Left ventricle myocardium superior (tissue), 1 donor: ENCODE measurements at places on chromosomes 7 and 10. TPM values are rescaled to one million over a fixed set of nuclear protein-coding genes. Genes with fewer than 3 reads are reported as not detected.

The ATOH7 gene
- not detected for total RNA-seq

The PNLIPRP1 gene
- total RNA-seq: not detected

The PAX4 gene
- not detected for total RNA-seq

The STEAP2 gene
- 15.1 TPM for total RNA-seq

The TMEM270 gene
- not detected for total RNA-seq

The RARRES2 gene
- 18.7 TPM for total RNA-seq

The PPP1R3A gene
- 127 TPM for total RNA-seq

The INMT gene
- 50.2 TPM for total RNA-seq

The SPDYE11 gene
- total RNA-seq: not detected

The SFTPD gene
- total RNA-seq: 0.69 TPM

The ANKRD16 gene
- 3.8 TPM for total RNA-seq

The CAMK1D gene
- 8.9 TPM for total RNA-seq

The FBXL13 gene
- 0.27 TPM for total RNA-seq

The NEURL1 gene
- not detected for total RNA-seq

The VSTM4 gene
- 12.2 TPM for total RNA-seq

The ZNF425 gene
- 0.72 TPM for total RNA-seq

The EBF3 gene
- 7.1 TPM for total RNA-seq

The ANXA8 gene
- total RNA-seq: 3.0 TPM

The SPDYE2B gene
- total RNA-seq: not detected

The PODXL gene
- total RNA-seq: 61.2 TPM
